ENCODE measurements at places on chromosomes 13 and 19.

DNA sequence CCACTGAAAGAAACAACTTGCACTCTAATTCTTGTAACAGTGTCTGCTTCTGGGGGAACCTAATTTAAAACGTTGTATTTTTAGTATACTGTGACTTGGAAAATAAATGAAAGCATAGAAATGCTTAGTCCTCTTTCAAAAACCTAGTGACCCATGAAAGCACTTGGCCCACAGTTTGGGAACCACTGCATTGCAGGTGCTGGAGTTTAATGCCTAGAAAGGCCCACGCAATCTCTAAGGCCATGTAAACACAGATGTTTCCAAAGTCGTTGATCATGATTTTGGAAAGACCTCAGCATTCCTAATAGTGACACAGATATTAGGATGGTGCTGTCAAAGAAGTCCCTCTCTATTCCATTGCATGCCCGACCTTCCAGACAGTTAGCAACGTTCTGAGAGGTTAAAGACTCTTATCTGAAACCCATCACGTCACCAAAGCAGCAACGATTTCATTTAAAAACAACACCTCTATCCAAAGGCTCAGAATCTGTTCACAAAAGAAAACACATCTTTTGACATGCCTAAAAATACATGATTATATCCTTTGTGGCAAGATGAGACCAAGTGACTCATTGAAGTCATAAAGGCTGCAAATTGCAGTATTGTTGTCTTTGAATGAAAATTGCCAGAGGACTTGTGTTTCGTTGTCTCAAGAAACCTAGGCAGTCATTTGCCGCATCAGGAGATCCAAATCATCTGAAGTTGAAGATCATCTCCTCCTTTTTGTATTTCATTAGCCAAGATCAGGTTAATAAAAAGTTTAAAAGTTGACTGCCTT is 328.0 kb upstream of the ZNF507 start:
- no peak for DNase-seq

GRCh38 chr13:102617697-102618350 is 21.0 kb downstream of the TPP2 start:
- DNase-seq, result no peak

DNA sequence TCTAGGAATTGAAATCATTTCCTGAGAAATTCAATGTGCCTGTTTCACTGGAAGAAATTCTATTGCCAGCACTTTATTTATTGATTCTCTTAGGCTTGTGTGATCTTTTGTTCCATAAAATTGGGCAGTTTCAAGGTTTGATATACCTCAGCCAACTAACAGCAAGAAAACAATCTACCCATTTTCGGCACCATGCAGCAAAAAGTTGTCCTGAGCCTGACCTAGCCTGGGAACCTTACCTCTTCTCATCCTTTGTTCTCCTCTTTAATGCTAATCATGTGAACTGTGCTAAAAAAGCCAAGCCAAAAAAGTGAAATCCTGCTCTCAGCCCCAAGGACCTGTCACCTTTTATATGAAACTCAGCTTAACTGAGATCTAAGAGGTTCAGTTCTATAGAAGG is 477.3 kb downstream of the SUCLA2 start:
- no peak for DNase-seq

- DNase-seq, result no peak
These were observed at the start of gene BICRA for GRCh38 chr19:47608969-47609905. BICRA (plus strand) TSS chr19:47609134; CDS start chr19:47673575, 64,441 bp downstream.

DNA sequence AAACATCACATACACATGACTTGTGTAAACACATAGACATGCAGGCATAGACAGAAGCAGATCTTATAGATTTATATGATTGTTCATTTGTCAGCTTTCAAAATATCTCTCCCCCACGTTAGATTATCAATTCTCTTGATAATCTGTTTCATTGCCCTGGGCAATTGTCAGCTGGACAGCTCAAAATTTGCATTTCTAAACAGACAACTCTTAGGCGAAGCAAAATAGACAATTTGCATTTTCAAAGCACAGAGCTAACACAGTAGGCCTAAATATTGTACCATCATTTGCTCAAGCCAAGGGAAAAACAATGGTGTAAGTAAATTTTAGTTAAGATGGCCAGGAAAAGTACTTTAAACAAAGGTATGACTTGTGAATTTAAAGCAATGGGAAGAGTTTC is 24.0 kb upstream of the KBTBD6 start:
- DNase-seq, result no peak

DNA sequence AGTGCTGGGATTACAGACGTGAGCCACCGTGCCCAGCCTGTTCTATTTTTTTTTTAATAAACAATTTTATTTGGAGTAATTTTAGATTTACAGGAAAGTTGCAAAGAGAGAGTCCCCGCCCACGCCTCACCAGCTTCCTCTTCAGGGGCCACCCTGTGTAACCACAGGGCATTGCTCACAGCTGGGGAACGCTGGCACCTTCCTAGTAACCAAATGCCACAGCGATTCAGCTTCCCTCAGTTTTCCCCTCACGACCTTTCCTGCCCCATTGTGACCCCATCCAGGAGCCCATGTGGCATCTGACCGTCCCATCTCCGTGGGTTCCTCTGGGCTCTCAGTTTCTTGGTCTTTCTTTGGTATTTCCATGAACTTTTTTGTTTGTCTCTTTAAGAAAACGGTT is 83.9 kb downstream of the GNG7 start:
- DNase-seq, result no peak

- DNase-seq, result peak; percentile 27
These were observed 610 bp downstream of the ZNF791 start for GRCh38 chr19:12611361-12611699.

DNA sequence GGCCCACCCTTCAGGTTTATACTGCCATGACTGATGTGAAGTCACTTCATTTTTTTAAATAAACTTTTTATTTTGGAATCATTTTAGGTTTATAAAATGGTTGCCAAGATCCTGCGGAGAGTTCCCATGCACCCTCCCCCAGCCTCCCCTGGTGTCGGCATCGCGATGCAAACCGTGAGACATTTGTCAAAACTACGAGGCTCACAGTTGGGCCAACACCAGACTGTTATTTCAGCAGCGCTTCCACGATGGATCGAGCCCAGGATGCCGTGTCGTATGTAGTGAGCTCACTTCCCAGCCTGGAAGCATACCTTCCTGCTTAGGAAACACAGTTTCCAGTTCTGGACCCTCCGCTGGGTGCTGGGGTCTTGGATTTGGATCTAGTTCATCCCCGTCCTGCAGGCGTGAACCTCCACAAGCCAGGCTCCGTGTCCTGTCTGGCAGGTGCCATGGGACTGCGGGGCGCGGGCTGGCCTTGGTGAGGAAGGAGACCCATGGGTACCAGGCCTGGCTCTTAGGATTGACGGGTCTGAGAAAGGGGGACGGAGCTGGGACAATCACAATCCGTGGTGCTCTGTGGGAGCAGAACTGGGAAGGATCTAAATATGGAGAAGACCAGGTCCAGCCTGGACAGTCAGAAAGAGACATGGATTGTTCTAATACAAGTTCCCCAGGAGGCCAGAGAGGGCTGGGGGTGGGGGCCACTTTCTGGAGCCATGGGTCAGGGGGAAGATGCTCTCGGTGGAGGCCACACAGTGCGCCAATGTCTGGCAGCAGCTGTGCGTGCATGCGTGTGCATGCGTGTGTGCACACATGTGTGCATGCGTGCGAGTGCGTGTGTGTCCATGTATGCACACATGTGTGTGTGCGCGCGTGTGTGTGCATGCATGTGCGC is 2.4 kb upstream of the SBK2 start:
- no peak for DNase-seq

DNA sequence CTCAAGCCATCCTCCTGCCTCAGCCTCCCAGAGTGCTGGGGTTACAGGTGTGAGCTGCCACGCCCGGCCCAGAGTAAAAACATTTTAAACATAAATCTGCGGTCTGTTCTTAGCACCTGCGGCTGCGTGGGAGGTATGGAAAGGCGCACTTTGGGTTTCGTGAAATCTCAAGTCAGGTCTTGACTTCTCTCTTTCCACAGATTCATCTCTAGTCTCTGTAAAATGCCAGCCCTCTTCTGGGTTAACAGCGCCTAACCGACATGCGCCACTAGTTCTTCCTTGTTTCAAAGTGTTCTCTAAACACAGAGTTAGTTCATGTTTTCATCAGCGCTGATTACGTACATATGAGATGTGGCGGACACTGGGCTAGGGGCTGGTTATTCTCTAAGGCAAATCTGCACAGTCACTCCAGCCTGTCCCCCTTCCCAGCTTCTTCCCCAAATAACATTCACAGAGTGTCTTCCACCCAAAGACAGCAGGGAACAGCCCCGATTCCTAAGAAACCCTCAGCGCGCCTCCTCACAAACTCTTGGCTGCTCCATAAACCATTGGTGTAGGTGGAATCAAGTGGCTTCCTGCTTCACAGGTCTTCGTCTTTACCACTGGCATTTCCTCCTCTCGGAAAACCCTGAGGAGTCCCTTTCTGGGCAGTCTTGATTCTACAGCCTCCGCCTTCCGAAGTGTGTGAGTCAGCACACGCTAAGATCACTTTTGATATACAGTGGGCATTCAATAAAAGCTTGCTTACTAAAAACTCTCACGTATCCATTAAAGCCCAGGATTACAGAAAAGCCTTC is 1.4 kb downstream of the PARP4 start:
- DNase-seq, result peak; percentile 64

- DNase-seq, result no peak
These were observed 29.9 kb upstream of the C1QTNF9 start for GRCh38 chr13:24279327-24280110.

GRCh38 chr19:55640043-55640576 is 692 bp upstream of the ZNF580 start:
- no peak for DNase-seq

DNA sequence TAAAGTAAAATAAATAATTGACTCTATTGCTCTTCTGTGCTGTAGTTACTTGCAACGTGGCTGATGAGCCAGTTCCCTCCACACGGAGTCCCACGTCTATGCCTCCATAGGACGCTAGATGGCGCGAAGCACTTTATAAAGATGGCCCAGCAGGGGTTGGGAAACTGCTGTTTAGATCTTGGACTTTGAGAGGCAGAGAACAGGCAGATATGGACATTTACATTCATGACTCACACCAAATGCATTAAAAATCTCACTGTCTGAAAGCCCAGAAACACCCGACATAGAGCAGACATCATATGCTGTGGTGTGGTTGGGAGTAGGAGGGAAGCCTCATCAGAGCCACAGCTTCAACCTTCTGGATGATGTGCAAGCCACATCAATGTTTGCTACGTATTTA is 643.1 kb upstream of the ARGLU1 start:
- DNase-seq, result peak; percentile 71

DNA sequence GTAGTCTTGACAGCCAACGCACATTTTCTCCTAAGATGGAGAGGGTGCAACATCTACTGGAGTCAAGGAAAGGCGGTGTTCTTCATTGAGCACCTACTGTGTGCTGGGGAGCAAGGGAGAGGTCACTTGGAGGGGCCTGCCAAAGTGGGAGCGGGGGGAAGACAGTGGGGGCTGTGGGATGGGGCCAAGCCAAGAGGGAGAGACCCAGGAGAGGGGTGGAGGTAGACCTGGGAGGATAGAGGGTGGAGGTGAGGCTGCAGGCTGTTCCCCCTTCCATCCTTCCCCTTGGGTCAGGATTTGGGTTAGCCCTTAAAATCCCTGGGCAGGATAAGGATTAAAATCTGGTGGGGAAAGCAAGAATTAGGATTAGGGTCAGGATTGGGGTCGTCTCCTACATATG is 1.7 kb upstream of the PLPP2 start:
- DNase-seq, result no peak

DNA sequence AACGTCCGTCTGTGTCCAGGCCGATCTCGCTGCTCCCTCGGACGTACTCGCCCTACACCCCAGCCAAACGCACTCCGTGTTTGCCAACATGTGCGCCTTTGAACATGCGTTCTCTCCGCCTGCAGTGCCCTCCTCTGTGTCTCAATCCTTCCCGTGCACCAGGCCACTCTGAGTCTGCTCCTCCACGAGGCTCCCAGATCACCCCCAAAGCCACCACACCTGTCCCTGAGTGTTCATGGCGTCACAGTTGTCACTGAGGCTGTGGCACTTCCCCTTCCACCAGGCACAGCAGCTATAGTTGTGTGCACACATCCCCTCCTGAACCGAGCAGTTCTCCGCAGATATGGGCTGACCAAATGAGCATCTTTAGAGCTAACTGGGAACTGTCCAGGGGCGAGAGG is 35.6 kb downstream of the RASA3 start:
- no peak for DNase-seq

- DNase-seq, result no peak
These were observed 122.8 kb upstream of the ARGLU1 start for GRCh38 chr13:106690779-106691178.

- DNase-seq, result peak; percentile 28
These were observed 333.9 kb downstream of the UQCRFS1 start for GRCh38 chr19:28878862-28879566.

DNA sequence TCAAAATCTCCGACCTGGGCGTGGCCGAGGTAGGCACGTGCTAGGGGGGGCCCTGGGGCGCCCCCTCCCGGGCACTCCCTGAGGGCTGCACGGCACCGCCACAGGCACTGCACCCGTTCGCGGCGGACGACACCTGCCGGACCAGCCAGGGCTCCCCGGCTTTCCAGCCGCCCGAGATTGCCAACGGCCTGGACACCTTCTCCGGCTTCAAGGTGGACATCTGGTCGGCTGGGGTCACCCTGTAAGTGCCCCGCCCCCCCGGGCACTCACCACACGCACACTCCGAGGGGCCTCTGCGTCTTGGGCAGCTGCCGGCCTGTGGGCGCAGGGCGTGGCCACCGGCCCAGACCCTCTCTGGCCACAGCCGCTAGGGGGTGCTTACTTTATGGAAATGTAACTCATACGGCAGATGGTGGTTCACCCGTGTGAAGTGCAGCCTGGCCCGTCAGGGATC is 14.9 kb downstream of the STK11 start:
- DNase-seq, result no peak

DNA sequence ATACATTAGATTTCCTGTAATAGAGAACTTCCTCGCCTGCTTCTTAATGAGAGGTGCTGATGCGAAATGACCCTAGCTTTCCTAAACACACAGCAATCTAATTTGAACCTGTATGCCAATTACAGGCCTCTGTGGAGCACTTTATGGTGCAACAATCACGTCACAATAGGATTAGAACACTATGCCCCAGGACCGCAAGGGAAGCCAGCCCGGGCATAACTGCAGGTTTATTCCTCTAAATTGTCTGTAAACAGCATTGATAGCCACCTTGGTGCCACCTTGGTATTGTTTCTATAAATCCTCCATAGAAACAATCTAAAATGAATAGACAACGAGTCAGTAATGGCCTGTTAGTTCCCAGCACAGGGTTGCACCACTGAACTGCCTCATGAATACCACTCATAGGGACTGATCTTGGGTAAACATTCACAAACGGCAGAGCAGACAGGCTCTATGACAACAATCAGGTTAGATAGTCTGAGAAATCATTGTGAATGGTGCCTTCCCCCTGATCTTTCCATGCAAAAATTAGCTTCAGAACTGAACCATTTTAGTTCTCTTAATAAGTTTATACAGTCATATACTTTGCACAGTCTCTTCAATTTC is 182.5 kb upstream of the OBI1 start:
- DNase-seq, result no peak

All from skeletal muscle cell (primary cell).